WTC11 (cell line): ENCODE measurements at places on chromosomes 6 and 20.

DNA sequence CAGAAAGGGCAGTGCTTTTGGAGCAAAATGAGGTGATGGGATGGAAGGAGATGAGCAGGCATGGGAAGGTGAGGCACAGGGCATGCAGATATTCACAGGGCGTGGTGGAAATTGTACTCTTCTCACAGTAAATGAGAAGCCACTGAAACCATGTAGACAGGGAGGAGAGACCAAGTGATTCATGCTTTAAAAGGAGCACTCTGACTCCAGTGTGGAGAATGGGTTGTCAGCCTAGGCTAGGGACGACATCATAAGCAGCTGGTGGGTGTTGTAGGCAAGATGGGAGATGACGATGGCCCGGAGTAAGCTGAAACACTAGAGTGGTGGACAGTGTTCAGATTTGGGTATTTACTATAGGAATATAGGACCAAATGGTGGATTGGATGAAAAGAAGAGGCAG, 18.4 kb downstream of the PDE7B start:
- DNase-seq: no peak

GRCh38 chr6:42276034-42276890, 58.6 kb upstream of the MRPS10 start:
- no peak for DNase-seq

- DNase-seq: no peak
Measured at GRCh38 chr6:139364302-139364981, 10.0 kb downstream of the CITED2 start.

- DNase-seq: peak; percentile 23
Measured at GRCh38 chr6:42049116-42049809, 1.1 kb upstream of the TAF8 start.

- DNase-seq: no peak
Measured at GRCh38 chr6:119533603-119534279, 184.2 kb upstream of the MAN1A1 start.

DNA sequence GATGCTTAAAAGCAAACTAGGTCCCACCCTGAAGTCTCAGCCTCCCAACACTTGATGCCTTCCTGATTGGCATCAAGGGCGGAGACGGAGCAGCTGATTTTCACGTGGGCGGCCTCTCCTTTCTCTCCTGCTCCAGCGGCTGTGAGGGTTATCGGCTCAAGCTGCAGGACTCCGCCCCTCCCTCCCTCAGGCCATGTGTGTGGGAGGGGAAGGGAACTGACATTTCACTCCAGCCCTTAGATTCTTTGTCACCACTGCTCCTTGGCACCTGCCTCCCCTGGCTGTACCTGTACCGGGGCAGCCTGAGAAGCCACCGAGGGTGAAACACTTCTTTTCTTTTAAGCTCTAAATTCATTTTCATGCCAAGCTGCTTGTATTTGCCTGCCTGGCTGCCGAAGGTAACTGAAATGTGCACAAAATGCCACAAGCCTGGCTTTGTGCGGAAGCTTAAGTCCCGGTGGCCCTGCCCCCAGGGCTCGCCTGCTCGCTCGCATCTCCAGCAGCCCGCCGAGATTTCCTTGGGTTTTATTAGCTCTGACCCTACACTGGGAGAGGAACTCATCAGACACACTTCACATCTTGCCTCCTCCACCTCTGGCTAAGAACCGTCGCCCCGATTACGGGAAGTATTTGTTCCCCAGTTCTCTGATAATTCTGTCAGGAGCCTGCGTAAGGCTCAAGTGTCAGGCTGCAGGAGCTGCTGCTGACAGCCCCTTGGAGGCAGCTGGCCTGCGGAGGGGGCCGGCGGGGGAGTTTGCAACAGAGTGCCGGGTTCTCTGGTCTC, 9.6 kb upstream of the CPNE5 start:
- peak; percentile 74 for DNase-seq
